Vagina (tissue), 2 donors: ENCODE measurements at places on chromosomes 11 and 22.
A peak's percentile ranks its signal among the peaks of the same experiment; 100 is the strongest.

DNA sequence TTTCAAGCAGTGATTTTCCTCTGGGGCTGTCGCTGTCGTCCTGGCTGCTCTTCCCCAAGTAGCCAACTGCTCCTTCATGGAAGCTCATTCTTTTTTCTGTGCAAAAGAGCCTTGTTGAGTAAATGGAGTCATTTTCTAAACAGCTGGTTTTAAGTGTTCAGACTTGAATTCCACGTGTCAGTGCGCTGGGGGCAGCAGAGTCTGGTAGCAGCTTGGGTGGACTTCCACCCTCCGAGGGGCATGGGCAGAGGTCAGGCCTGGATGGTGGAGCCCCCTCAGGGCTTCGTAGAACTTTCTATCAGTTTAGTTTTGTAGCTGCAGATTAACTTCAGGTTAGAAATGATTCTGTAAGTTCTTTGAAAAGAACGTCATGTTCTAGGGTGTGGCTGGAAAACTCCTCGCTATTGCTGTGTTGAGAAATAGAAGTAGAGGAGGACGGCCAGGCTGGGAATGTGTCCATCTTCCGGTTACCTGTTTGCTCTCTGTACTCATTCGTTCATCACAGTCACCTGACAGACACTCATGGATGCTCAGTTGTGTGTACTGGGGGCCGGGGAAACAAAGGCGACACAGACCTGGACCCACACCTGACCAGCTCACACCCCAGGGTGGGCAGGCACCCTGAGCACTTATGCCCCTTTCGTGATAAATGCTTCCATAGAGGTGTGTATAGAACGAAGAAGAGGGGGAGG lies 270.7 kb downstream of the TBC1D22A start:
- no peak overlapping the region for H3K4me3 ChIP-seq
- no peaks in the 10 kb centered on the region for H3K36me3 ChIP-seq
- H3K4me1 ChIP-seq = peaks cover 67% of the 10 kb centered on the region
- H3K27ac ChIP-seq = peak overlapping the region; percentile 74
- no peak for DNase-seq

- H3K27me3 ChIP-seq = no peaks in the 10 kb centered on the region
- H3K4me3 ChIP-seq = no peak overlapping the region
- DNase-seq = no peak
- H3K36me3 ChIP-seq = no peaks in the 10 kb centered on the region
- H3K4me1 ChIP-seq = peaks cover 14% of the 10 kb centered on the region
These were observed 760.6 kb downstream of the NTM start for GRCh38 chr11:132131047-132131446.

- no peaks in the 10 kb centered on the region for H3K4me1 ChIP-seq
- no peaks in the 10 kb centered on the region for H3K27me3 ChIP-seq
- DNase-seq = no peak
- H3K4me3 ChIP-seq = no peak overlapping the region
- no peaks in the 10 kb centered on the region for H3K36me3 ChIP-seq
These were observed 52.2 kb upstream of the PAX6 start for GRCh38 chr11:31863170-31863832.

GRCh38 chr11:93783765-93784144 lies 327 bp upstream of the MED17 start:
- H3K4me3 ChIP-seq = peak overlapping the region; percentile 90
- H3K4me1 ChIP-seq = peaks cover 39% of the 10 kb centered on the region
- H3K27ac ChIP-seq = peak overlapping the region; percentile 89
- H3K27me3 ChIP-seq = no peaks in the 10 kb centered on the region

DNA sequence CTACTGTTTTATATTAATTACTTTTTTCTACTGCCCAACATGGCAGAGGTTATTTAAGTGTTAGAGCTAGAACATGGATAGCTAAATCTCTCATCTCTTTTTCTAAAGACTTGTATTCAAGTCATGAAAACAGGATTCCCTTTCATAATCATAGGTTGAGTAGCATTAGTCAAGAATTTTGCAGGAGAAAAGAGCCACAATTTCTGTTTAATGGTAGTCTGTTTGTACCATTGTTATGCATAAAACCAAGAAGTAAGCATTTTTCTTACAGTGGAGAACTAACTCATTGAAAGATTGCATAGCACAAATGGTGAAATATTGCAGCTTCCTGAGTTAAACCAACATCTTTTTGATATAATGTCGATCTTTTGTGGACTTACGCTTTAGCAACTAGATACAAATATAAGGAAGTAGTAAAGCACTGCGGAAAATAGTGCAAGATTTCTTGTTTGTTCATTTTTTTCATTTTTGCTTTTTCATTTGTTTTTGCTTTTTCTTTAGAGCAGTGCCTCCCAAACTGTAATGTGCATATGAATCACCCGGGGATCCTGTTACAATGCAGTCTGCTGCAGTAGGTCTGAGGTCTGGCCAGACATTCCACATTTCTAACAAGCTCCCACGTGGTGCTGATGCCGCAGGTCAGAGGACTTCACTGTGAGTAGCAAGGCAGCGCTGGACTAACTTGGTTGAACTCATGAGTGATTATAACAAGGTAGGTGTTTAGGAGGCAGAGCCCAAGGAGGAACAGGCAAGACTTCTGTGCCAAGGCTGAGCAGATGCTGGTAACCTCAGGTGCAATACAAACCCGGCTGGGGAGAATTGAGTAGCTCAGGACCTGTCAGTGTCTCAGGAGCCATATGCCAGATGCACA lies 4.6 kb downstream of the ETS1 start:
- no peak for DNase-seq
- no peaks in the 10 kb centered on the region for H3K27me3 ChIP-seq

GRCh38 chr11:7657306-7658025 lies 15.8 kb downstream of the CYB5R2 start:
- no peak overlapping the region for H3K27ac ChIP-seq
- H3K27me3 ChIP-seq = no peaks in the 10 kb centered on the region
- H3K4me3 ChIP-seq = no peak overlapping the region
- H3K4me1 ChIP-seq = no peaks in the 10 kb centered on the region
- no peak for DNase-seq
